ENCODE measurements at places on chromosomes 3 and 15.

- DNase-seq: no peak
Observed at GRCh38 chr3:153130312-153130977, 31.6 kb upstream of the RAP2B start.

DNA sequence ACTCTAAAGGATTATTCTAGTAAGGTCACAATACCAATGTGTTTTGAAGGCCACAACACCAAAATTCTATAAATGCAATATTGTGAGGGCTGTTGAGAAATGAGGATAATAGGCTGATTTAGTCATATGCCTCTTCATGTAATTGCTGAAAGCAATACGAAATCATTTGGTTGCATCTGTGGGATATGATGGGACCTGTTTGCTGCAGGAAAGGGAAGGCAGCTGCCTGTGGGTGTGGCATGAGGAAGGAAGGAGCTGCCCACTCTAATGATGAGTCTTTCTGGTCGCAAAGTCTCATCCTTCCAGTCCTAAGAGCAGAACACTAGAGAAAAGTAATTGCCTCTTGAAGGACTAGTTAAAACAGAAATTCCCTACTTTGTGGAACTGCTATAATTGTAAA lies 245.3 kb upstream of the ZPLD1 start:
- DNase-seq: no peak

DNA sequence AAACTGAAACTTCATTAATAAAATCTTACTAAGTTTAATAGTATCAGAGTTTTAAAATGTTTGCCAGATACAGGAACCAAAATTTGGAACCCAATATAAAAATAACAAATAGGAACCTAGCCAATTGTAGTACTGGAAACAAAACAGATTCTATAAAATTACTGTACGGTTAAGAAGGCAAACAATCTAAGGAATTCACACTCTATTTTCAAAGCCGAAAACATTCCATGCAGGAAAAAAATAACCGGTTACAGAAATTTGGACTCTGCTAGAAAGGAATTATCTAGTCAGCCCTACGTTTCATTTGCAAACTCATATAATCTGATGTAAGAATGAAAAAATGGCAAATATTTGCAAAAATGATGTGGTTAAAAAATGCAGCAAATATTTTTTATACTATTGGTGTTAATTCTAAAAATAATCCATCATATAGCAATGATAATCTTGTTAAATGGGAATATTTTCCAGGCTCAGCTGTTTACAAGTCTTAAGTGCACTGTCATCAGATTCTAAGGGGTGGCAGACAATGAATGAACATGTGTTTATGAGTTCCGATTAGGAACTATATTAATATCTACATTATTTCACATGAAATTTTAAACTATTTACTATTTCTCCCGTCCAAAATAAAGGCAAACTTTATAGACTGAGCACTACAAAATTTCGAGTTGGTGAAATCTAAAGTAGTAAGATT lies 58.1 kb downstream of the DCBLD2 start:
- no peak for DNase-seq

DNA sequence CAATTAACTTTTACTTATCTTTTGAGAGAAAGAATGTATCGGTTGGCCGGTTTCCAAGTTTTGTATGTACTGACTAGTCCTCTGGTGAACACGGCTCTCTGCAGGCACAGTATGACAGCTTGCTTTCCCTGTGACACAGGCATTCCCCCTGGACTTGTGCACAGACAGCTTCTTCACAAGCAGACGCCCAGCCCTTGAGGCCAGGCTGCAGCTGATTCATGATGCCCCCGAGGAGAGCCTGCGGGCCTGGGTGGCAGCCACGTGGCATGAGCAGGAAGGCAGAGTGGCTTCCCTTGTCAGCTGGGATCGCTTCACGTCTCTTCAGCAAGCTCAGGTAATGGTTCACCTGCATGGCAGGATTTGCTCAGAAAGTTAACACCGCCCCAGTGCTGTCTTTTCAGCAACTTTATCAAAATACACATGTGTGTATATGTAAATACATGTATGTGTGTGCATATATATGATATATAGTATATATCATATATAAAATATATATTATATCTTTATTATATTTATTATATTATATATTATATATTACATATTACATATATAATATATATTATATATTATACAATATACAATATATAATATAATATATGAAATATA lies 25.5 kb downstream of the FAN1 start:
- DNase-seq: no peak

GRCh38 chr15:29822684-29823459 lies 604 bp upstream of the TJP1 start:
- no peak for DNase-seq

DNA sequence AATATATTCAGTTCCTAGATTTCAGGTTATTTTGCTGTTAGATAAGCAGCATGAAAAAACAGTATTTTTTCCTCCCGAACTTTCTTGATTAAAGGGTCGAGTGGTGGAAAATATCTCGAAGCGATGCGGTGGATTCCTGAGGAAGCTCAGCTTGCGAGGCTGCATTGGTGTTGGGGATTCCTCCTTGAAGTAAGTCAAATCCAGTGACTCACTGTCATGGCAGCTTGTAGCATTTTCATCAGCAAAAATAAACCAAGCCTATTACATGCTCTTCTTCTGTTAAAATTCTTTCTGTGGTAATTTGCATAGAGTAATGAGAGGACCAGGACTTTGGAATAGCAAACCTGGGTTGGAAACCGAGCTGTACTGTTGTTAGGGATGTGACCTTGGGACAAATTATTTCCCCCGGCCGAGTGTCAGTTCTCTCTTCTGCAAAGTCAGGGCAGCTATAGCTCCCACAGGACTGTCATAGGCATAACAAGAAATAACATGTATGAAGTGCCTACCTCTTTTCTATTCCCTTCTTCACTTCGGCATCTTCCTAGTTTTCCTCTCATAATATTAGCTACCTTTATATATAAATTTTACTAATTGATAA lies 75.6 kb downstream of the UBP1 start:
- DNase-seq: no peak

DNA sequence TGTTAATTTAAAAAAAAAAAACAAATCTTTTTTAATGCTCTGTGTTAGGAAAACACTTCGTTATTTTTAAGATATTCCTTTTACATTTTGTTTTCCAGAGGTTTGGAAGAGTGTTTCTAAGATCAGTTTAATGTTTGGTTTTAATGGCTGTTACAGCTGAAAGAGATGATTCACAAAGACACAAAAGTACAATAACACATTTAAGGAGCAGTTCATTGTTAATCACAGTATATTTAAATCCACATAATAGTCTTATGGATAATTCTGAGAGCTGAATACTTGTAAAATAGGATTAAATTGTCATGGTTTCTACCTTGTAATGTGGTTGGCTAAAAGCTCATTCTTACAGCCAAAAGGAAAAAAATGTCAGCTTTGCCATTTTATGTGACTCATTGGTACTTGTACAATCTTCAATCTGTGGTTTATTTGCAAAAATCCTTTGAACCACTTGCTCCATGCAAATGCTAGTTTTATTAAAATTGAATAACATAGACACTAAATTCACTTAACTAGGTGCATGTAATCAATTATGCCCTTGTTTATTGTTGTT lies 426.4 kb downstream of the NLGN1 start:
- DNase-seq: no peak

- no peak for DNase-seq
Observed at GRCh38 chr3:87949879-87950208, 109.0 kb downstream of the CGGBP1 start.

- no peak for DNase-seq
Observed at GRCh38 chr15:44427756-44428724, 611 bp downstream of the CTDSPL2 start.

- DNase-seq: no peak
Observed at GRCh38 chr15:33027306-33028035, 167.0 kb downstream of the FMN1 start.

- peak; percentile 13 for DNase-seq
Observed at GRCh38 chr15:62068071-62068809, 1.5 kb downstream of the C2CD4A start.

DNA sequence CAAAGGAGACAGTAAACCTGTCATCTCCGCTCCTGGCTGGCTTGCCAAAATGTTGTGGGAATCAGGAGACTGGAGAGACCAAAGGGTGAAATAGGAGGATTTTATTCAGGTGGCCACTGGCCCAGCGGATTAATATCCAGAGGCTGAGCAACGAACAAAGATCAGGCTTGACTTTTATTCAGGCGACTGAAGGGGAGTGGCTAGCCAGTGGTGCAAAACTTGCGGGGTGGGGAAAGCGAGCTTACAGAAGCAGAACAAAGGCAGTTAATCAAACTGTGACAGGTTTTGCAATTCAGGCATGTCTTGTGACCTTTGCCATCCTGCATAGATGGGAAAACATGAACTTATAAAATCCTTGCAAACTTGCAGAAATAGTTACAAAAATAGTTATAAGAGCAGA lies 19.8 kb upstream of the ACAD9 start:
- no peak for DNase-seq

GRCh38 chr3:66497288-66497984 lies 3.4 kb downstream of the LRIG1 start:
- no peak for DNase-seq

- DNase-seq: peak; percentile 72
Observed at GRCh38 chr3:50272911-50273688, 4.2 kb downstream of the SEMA3B start.

GRCh38 chr15:47184908-47185801 lies 532.1 kb upstream of the SEMA6D start:
- no peak for DNase-seq

DNA sequence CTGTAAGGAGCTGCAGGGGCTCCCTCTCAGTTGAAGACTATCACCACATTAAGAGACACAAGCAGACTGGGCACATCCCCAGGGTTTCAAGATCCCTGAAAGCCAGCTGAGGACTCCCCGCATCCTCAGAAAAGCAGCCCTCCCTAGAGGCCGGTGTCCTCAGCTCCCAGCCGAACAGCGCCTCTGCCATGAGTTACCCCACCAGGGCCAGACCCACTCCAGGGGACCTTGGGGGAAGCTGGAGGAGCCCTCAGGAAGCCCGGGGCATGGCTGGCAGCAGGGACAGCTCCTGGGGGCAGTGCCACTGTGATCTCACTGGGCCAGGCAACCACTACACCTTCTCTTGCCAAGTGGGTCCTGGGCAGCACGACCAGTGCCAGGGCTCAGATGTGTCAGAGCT lies 8.1 kb downstream of the KLF15 start:
- no peak for DNase-seq

DNA sequence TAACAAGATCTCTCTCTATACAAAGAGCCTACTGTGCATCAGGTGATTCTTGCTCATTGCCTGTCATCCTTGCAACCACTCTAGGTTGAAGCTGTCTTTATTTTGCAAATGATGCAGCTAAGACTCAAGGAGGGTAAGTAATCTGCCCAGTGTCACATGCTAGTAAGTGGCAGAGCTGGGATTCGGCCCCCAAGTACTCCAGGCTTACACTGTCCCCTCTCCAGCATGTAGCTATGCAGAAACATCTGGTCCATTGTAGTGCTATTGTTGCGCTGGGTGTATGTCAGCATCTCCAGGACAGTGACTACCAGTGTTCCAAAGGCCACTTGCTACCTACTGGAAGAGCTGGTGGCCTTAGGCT lies 248.9 kb downstream of the SLCO3A1 start:
- DNase-seq: no peak

DNA sequence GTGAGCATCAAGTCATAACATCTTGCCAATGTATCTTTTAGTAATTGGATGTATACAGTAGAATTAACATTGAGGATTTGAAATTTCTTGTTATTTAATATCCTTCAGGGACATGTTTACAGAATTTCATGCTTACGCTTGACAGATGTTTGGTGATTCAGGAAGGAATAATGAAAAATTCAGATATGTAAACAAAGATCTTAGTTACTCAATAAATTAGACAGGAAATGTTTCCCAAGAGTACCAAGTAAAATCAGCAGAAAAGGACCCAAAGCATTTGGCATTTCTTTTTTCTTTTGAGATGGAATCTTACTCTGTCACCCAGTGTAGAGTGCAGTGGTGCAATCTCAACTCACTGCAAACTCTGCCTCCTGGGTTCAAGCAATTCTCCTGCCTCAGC lies 4.7 kb upstream of the COL6A5 start:
- DNase-seq: no peak

- DNase-seq: no peak
Observed at GRCh38 chr3:32882603-32883025, 64.8 kb downstream of the TRIM71 start.

- no peak for DNase-seq
Observed at GRCh38 chr3:183435661-183436060, 7.2 kb upstream of the MCF2L2 start.

GRCh38 chr3:14801668-14802380 lies 16.9 kb upstream of the FGD5 start:
- no peak for DNase-seq

DNA sequence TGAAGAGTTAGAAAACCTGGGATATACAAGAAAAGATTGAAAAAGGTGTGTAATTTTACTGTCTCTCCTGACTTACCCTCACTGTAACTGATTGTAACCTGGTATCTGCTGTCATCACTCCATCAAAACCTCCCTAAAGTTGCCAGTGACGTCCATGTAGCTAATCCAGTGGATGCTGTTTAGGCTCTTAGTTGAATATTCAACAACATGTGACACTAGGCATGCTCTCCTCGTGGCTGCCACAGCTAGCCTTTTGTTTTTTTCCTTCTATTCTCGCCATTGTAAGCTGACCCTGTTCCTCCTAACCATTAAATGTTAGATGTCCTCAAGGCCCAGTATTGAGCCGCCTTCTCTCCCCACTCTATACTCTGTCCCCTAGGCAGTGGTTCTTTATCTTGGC lies 41.6 kb downstream of the GADL1 start:
- DNase-seq: no peak

- DNase-seq: no peak
Observed at GRCh38 chr3:12302564-12302963, 13.7 kb downstream of the PPARG start.
